GM04503 (cell line): ENCODE measurements at places on chromosomes 11 and 22.

- DNase-seq: no peak
Observed at GRCh38 chr11:88801484-88802123, 264.2 kb downstream of the GRM5 start.

- no peak for DNase-seq
Observed at GRCh38 chr11:63099555-63099954, 44.5 kb downstream of the SLC22A24 start.

DNA sequence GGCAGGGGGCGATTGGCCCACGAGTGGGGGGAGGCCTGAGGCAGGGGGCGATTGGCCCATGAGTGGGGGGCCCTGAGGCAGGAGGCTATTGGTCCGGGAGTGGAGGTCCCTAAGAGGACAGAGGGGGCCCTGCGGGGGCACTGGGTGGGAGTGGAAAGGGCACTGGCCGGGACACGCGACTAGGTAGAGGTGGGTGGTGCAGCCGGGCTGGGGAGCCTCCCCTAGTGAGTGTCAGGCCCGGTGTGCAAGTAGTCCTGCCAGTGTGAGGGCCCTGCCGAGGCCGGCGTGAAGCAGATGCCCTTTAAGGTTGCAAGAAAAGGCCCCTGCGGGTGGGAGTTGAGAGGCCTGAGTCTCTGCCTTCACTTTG is 909 bp upstream of the BRD1 start:
- no peak for DNase-seq

DNA sequence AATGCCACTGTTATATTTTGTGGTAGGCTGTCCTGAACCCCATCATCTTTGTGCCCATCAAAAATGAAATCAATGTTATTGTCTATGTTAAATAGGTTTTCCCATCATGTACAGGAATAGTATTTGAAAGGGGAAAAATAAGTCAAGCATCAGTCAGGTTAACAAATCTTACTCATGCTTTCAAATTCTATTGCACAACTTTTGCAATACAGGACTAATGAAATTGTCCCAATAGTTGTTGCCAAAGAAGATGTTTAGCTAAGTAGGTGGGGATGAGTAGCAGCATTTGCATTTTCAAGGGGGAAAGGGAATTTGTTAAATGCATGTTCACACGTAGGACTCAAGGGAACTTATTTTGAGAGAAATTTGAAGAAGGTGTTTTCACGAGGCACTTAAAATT is 962.1 kb downstream of the JRKL start:
- no peak for DNase-seq

- no peak for DNase-seq
Observed at GRCh38 chr11:135002236-135002635, 590.2 kb upstream of the B3GAT1 start.

GRCh38 chr22:47369431-47370015 is 607.1 kb downstream of the TBC1D22A start:
- DNase-seq: no peak

- DNase-seq: no peak
Observed at GRCh38 chr11:88520391-88520790, 182.9 kb upstream of the CTSC start.

DNA sequence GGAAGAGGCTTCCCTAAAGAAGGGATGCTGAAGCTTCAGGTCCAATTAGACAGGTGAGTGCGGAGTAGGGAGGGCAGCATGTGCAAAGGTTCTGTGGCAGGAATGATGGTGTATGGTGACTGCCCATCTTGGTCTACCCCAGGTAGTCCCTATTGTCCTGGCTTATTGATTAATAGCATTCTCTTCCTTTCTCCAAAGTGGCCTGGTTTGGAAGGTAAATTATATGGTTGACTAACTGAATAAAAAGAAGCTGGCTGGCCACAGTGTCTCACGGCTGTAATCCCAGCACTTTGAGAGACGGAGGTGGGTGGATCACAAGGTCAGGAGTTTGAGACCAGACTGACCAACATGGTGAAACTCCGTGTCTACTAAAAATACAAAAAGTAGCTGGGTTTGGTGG is 230.5 kb downstream of the MIAT start:
- no peak for DNase-seq

GRCh38 chr22:46293577-46294260 is 3.0 kb upstream of the GTSE1 start:
- DNase-seq: peak; percentile 27

DNA sequence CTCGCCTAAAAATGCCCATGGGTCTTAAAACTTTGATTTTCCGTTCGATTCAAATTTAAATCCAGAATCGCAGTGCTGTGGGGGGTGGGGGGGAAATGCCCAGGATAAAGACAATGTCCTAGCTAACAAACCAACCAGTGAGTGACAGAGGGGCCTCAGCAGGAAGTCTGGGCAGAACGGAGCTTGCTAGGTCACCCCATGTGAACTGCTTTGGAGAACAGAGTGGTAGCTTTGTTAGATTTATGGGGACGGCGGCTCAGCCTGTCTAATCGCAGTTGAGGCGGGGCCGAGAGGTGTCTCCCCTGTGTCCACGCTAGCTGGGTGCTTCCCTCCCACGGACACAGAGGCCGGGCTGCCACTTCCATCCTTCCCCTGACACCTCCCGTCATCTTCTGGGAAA is 243.9 kb downstream of the CTTN start:
- no peak for DNase-seq

GRCh38 chr11:111115890-111116289 is 129.6 kb upstream of the POU2AF2 start:
- no peak for DNase-seq

- DNase-seq: no peak
Observed at GRCh38 chr22:19932367-19933206, 9.0 kb upstream of the COMT start.

GRCh38 chr11:6002202-6002699 is 4.5 kb downstream of the OR56A4 start:
- DNase-seq: no peak

- no peak for DNase-seq
Observed at GRCh38 chr11:70099578-70100279, 21.6 kb downstream of the ANO1 start.

GRCh38 chr11:2700415-2701211 is 819 bp upstream of the KCNQ1OT1 start:
- no peak for DNase-seq

GRCh38 chr22:39559456-39560105 is 11.0 kb upstream of the CACNA1I start:
- no peak for DNase-seq

DNA sequence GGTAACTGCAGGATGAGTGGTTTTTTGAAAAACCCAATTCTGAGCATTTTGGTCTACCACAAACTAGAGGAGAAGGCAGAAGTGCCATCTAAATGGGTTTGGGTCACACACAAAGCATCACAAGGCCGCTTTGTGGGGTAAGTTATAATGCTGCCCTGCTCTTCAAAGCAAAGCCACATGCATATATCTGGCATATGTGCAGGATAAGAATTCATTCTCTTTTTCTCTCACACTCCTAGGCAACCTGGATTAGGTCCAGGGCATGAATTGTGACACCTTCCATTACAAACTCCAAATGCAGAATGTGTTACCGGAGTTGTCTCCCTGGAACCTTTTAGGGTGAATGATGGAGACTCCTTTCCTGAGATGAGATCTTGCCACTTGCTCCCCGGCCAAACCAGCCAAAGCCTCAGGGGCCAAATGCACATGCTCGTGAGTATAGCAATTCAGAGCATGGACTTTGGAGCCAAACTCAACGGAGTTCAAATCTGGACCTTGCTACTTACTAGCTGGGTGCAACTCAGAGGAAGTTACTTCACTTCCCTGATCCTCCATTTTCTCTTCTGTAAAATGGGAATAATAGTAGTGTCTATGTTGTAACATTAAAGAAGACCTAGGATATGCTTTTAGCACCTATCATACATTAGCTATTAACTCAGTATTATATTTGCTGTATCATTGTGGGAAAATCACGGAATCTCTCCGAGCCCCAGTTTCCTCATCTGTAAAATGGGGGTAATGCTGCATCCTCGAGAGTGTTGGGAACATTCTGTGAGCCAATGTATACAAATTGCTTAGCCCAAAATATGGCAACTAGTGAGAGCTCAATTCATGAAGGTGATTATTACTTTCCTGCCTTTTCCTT is 96.6 kb downstream of the COMMD9 start:
- no peak for DNase-seq

DNA sequence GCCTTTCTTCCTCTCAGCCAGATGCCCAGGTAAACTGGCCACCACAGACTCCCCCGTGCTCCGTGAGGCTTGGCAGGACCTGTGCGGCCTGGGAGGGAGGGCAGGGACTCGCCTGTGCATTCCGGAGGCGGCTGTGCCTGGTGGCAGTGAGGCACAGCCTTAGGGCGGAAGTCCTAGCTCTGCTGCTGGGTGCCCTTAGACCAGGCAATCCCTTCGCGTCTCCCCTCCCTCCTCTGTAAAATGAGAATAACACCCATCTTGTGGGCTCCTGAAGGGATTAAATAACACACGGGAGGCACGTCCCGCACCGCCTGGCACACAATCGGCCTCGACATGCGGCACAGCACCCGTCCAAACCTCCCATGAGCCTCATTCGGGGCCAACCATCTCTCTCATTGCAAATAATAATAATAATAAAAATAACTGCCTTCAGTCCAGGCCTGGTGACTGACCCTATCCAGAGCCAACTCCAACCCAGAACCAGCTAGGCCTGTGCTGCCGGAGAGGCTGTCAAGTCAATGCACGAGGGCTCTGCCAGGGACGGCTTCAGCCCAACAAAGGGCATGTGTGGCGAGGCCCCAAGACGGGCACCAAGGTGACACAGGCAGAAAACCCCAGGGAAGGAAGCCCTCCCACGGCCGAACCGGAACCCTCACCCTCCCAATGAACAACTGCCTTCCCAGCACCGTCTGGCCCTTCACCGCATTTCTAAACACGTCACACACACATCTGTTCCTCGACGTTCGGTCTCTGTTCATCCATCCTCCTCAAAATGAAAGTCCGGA is 8.2 kb downstream of the LTO1 start:
- DNase-seq: no peak

DNA sequence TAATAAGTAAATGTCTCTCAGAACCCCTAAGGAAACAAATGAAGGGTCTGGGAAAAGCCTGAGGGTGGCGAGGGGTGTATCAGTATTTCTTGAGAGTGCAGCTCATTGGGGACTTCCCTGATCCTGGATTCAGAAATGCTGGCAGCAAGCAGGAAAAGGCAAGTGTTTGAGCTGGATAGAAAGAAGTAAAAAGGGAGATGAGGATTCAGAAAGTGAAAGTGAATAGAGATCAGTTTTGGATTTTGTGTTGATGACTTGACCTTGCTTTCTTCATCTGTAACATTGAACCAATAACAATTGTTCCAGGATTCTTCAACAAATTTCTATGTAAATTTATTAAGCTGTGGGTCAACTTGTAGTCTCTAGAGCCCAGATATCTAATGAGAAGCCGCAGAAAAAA is 66.9 kb upstream of the CTSC start:
- no peak for DNase-seq

DNA sequence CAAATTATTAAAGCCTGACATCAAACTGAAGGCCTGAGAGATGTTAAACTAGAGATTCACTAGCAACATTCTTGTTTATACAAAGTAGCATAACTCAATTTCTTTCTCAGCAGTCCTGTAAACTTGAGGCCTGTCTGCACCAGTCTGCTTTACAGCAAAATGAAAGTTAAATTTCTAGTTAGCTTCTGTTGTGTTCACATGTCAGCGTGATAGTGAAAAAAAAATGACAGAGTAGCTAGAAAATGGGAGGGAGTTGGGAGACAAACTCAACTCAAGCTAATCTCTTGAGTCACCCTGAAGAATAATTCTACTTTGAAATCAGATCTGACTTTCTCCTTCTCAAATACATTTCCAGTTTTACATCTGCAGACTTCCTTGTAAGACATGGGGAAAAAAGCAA is 6.5 kb downstream of the RBFOX2 start:
- DNase-seq: peak; percentile 44

GRCh38 chr11:92861634-92862033 is 107.8 kb upstream of the MTNR1B start:
- DNase-seq: no peak

GRCh38 chr11:116267146-116267545 is 505.6 kb downstream of the BUD13 start:
- DNase-seq: no peak

DNA sequence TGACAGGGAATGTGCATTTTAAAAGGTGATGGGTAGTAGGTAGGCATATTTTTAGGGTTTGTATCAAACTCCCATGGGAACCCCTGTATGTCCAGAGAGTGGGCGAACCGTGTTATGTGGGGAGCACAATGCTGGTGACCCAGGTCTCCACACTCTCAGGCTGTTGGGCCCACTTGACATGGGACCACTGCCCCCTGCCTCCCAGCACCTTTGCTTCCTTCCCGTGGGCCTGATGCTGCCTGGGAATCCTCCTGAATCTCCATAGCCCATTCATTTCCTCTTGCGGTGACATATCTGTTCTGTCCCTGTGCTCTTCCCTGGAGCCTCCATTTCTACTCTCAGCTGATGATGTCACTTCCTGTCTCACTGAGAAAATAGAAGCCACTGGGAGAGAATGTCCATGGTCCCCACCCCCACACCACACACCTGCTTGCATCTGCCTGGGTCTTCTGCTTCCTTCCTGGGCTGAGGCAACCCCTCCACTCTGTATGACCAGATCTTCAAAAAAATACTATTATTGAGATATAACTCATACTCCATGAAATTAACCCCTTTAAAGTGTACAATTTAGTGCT is 55.8 kb upstream of the THY1 start:
- no peak for DNase-seq

DNA sequence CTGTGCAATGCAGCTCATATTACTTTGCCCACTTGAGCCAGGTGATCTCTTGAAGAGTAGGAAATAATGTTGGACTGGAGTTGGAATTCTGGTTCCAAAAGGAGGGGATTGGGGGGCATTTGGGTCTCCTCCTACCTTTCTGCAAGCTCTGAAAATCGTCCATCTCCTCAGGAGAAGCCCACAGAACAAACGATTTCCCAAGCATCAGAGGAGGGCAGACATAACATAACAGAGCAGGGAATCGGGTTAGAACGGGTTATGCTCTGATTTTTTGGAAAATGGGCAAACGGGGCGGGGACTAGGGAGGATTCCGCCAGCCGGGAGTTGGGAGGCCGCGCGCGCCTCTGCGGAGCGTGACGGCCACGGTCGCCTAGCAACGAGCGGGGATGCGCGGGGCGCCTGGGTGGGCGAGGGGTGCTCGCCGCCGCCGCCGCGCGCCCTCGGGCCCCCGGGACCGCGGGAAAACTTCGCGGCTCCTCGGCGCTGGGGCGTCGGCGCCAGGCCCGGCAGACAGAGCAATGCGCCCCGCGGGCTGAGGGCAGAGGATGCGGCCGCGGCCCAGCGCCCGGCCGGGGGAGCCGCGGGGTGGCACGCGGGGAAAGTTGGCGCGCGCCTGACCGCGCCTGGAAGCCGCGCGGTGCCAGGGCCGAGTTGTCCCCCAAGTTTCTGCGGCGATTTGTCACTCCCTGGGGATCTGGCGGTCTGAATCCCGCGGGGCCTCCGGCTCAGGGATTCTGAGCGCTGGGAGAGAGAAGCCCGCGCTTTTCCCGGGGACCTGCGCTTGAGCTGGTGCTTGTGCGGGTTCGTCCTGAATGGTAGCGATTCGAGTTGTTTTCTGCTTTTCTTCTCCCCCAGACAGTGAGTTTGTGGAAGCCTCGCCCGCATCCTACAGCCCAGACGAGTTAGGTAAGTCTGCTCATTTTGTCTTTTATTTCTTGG is 27.8 kb upstream of the AMOTL1 start:
- DNase-seq: no peak
